Spinal cord (tissue), 10 donors: ENCODE measurements at places on chromosomes 5 and 9.

DNA sequence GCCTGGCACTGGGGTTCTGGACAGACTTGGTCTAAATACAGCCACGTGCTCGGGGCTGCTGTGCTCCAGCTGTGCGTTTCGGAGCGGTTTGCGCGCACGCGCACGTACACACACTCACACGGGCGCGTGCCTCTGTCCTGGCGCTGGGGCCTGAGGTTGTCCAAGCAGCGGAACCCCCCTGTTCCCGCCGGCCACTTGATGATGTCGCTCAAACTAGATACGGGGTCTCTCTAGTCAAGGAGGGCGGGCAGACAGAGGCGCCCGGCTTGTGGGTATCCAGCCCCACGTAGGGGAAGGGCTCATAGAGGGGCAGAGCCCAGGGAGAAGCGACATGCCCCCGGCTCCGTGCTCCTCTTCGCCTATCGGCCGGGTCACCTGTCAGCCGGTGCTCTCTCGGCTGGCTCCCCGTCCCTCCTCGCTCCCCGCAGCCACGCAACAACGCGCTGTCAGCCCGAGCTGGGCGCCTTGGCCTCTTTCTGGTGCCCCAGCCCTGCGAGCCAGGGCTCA, 8.9 kb downstream of the NR2F1-AS1 start:
- peaks cover 23% of the 10 kb centered on the region for H3K27me3 ChIP-seq
- peak overlapping the region; percentile 34 for H3K4me3 ChIP-seq
- H3K27ac ChIP-seq: peak overlapping the region; percentile 92
- DNase-seq: no peak
- peaks cover 44% of the 10 kb centered on the region for H3K4me1 ChIP-seq

DNA sequence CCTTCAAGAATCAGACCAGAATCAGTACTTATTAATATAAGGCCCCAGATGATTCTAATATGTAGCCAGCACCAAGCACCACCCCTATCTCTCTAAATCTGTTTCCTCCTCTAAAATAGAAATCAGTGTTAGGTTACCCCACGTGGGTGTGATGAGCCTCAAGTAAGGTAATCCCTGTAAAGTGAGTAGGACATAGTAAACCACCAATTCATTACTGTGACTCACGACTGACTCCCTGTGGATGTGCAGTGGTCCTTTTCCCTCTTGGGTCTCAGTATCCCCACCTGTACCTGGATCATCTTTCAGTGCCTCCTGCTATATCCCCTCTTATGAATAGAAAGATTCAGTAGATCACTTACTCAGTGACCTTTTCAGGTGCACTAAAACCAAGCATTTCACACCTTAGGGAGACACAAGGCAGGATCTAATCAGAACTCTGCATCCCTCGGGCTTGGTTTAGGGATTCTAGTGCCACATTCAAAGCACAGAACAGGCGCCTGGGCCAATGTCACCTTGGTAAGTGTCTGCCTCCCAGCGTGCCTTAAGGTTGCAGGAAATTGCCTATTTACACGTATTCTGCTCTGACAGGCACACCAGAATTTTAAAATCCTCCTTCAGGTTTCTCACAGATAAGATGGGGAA, 12.2 kb upstream of the ALDH1B1 start:
- no peak overlapping the region for H3K27ac ChIP-seq
- H3K27me3 ChIP-seq: no peaks in the 10 kb centered on the region
- H3K4me3 ChIP-seq: no peak overlapping the region
- peaks cover 23% of the 10 kb centered on the region for H3K4me1 ChIP-seq

DNA sequence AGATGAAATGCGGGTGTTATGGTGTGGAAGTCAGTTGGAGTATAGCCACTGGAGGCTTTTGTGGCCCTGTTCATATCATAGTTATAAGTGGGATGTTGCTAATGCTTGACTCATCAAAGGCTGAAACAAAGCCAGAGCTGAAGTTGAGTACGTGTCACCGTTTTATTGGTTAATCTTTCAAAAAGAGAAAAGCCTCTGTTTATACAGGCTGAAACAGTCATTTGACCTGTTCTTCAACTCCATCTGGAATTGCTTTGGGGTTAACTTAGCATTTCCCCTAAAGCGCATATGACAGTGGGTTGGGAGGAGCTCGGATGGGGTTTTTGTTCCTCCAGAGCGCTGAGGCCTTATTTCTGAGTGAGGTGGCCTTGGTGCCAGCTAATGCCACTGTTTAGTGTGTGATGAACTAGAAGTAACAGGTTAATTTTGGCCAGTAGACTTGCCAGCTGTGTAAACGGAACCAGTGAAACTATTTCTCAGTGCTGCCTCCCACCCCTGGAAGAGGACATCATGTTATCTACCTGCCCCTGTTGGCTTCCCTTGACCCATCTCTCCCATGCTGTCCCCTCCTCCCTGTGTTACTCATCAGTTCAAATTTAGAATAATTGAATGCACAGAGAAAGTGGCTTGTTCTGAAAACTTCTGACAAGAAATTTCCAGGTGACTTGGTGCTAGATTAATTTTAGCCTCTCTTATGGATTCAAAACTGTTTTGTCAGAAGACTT, 34.2 kb downstream of the MTAP start:
- no peak overlapping the region for H3K4me3 ChIP-seq
- H3K4me1 ChIP-seq: no peaks in the 10 kb centered on the region
- no peaks in the 10 kb centered on the region for H3K27me3 ChIP-seq
- DNase-seq: no peak
- no peak overlapping the region for H3K27ac ChIP-seq
- H3K36me3 ChIP-seq: peaks cover 25% of the 10 kb centered on the region

GRCh38 chr9:136855461-136856078, 3.4 kb downstream of the MAMDC4 start:
- no peaks in the 10 kb centered on the region for H3K27me3 ChIP-seq
- H3K36me3 ChIP-seq: peaks cover 100% of the 10 kb centered on the region
- DNase-seq: no peak
- H3K27ac ChIP-seq: no peak overlapping the region

DNA sequence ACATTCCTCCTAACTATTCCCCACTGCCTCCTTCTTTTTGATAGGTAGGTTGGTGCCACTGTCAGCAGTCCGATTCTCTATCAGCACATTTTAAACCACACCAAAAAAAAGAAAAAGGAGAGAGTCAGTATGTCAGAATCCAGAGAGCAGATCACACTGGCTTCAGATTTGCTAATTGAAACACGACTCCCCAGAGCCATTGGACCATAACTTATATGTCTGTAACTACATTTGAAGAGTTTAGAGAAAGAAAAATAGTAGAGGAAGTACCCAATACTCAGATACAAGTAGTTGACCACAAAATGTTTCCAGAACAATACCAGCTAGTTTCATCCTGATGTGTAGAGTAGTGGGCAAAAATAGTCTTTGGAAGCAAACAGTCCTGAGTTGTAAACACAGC, 216.6 kb downstream of the NR2F1-AS1 start:
- H3K4me3 ChIP-seq: no peak overlapping the region
- no peak for DNase-seq
- H3K27ac ChIP-seq: no peak overlapping the region
- H3K4me1 ChIP-seq: peaks cover 3% of the 10 kb centered on the region
- no peaks in the 10 kb centered on the region for H3K36me3 ChIP-seq
- no peaks in the 10 kb centered on the region for H3K27me3 ChIP-seq

DNA sequence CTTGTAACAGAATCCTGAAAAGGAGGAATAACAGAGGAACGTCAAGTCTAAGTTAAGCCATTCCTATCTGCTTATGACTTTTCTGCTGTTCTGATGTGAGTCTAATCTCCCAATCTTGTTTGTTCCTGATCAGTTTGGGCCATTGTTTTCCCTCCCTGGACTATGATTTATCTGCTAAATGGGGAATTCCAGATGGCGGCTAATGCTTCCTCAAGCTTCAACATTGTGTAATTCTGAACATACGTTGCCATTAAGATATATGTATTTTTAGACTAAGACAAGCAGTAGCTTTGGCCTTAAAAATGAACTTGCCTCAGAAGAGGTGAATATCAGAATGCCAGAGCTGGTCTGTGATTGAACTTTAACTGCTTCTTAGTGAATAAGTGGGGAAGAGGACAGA, 142.7 kb downstream of the PRKACG start:
- H3K27me3 ChIP-seq: no peaks in the 10 kb centered on the region
- H3K36me3 ChIP-seq: no peaks in the 10 kb centered on the region
- no peak for DNase-seq
- no peak overlapping the region for H3K27ac ChIP-seq

- DNase-seq: no peak
- H3K27ac ChIP-seq: no peak overlapping the region
- peaks cover 12% of the 10 kb centered on the region for H3K4me1 ChIP-seq
- H3K4me3 ChIP-seq: no peak overlapping the region
- no peaks in the 10 kb centered on the region for H3K36me3 ChIP-seq
Observed at GRCh38 chr5:127227881-127228280, 62.7 kb upstream of the MEGF10 start.

- H3K36me3 ChIP-seq: no peaks in the 10 kb centered on the region
Observed at GRCh38 chr5:102511666-102512065, 12.9 kb upstream of the SLCO6A1 start.

- peaks cover 8% of the 10 kb centered on the region for H3K4me1 ChIP-seq
- no peaks in the 10 kb centered on the region for H3K36me3 ChIP-seq
- H3K27me3 ChIP-seq: no peaks in the 10 kb centered on the region
- no peak overlapping the region for H3K4me3 ChIP-seq
Observed at GRCh38 chr9:15300218-15300617, 6.8 kb downstream of the TTC39B start.

DNA sequence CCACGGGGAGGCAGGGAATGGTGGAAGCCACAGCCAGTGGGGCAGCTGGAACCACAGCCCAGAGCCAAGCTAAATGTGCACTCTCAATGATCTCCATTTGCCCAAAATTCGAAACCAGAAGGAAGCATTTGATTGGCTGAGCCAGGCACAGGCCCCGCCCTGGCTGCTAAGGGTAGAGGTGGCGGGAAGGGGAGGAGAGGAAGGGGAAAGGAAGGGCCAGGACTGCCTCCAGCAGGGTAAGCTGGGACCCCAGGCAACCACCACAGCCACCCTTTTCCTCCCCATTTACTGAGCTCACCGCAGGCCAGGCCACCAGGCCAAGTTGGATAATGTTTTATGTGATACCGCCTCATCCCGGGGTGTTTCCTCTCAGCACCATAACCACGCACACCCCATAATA, 100.3 kb upstream of the RAPGEF1 start:
- H3K27me3 ChIP-seq: no peaks in the 10 kb centered on the region
- H3K4me1 ChIP-seq: peaks cover 4% of the 10 kb centered on the region
- no peak overlapping the region for H3K4me3 ChIP-seq
- no peak for DNase-seq
- no peaks in the 10 kb centered on the region for H3K36me3 ChIP-seq

DNA sequence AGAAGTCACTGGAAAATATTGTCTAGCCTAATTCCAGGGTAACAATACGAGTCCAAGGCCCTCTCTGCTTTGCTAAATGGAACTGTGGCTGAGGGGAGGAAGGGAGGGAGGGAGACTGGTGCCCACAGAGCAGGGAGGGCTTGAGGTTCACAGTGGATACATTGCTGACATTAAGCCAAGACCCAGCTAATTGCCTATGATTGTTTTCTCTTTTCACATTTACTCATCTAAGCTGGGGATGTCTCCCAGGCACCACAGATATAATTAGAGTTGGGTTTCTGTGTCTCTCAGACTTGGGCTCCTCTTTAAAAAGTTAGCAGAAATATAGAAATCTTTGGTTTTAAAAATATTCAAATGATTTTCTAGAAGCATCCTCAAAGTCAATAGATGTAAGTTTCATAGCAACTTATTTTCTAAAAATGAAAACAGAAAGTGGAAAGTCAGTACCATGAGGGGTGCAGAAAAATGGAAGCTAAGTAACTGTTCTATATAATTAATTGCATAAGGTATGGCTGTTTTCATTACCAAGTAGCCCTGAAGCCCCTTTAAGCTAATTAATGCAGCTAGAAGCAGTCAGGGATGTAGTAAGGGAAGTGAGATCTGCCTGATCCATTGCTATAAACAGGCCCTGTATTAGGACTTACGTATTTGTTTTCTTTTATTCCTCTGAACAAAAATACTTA, 259.8 kb downstream of the NDUFS4 start:
- H3K36me3 ChIP-seq: no peaks in the 10 kb centered on the region
- H3K4me3 ChIP-seq: no peak overlapping the region
- H3K27me3 ChIP-seq: no peaks in the 10 kb centered on the region
- H3K4me1 ChIP-seq: no peaks in the 10 kb centered on the region
- no peak overlapping the region for H3K27ac ChIP-seq

DNA sequence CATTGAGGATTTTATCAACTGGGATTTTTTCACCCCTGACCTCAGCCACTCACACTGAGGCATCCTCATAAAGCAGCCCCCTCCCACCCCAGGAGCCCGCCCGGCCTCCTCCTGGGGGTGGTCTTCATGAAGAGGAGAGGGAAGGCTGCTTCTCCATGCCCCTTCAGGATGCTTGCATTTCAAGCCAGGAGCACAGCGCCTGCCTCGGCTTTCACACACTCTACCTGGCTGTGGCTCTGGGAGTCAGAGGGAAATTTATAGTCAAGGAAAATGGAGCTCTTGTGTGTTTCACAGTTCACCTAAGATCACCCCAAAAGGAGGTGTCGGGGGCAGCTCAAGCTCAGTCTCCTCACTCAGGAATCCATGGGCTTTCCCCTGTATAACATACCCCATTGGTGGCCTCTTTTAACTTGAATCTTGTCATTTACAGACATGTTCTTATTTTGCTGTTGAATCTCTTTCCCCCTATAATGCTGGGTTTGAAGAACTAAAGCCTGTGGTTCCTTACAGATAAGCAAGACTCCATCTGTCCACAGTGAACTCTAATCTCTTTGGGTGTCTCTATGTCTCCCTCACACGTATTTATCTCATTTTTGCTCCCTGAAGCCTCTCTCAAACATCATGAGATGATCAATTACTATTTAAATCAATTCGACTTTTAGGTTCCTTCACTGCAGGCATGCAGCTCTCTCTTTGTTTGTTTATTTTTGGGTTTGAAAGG, 22.6 kb upstream of the IQGAP2 start:
- no peak for DNase-seq
- H3K4me3 ChIP-seq: no peak overlapping the region
- no peak overlapping the region for H3K27ac ChIP-seq
- peaks cover 2% of the 10 kb centered on the region for H3K4me1 ChIP-seq
- H3K27me3 ChIP-seq: no peaks in the 10 kb centered on the region

DNA sequence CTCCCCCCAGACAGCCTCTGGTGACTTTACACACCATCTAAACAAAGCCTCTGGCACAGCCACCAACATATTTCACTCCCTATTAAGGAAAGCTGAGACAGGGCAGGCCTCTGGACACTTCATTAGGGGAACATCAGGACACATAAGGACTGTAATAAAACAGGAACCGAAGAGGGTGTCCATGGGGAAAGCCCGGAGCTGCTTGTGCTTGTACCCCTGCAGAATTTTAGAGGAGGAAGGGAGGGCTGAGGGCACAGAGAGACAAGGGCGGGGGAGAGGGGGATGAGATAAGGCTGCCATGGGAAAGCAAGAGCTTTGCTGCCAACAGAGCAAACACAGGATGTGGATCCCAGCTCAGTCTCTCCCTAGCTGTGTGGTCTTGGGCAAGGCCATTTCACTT, 138.4 kb downstream of the ASTN2 start:
- no peaks in the 10 kb centered on the region for H3K4me1 ChIP-seq
- no peak for DNase-seq
- H3K27me3 ChIP-seq: no peaks in the 10 kb centered on the region
- no peaks in the 10 kb centered on the region for H3K36me3 ChIP-seq
- no peak overlapping the region for H3K27ac ChIP-seq

DNA sequence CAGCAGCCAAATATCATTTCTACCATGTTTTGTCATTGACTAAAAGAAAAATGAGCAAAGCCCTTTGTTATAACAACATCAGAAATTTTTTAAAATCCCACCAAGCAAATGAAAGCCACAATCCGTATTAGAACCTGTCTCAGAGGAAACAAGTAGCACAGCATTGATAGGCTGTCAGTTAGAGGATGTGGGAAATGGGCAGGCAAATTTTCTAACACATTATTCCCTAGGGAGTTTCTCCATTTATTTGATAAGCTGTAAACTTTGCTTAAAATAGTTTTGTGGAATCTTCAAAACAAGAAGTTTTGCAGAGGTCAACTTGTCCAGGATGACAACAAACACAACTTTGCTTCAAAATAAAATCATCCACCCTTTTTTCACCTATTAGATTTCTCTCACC, 53.6 kb upstream of the APC start:
- H3K36me3 ChIP-seq: no peaks in the 10 kb centered on the region
- H3K4me3 ChIP-seq: no peak overlapping the region
- H3K4me1 ChIP-seq: no peaks in the 10 kb centered on the region
- DNase-seq: no peak
